ENCODE measurements at places on chromosomes 2 and 18.

DNA sequence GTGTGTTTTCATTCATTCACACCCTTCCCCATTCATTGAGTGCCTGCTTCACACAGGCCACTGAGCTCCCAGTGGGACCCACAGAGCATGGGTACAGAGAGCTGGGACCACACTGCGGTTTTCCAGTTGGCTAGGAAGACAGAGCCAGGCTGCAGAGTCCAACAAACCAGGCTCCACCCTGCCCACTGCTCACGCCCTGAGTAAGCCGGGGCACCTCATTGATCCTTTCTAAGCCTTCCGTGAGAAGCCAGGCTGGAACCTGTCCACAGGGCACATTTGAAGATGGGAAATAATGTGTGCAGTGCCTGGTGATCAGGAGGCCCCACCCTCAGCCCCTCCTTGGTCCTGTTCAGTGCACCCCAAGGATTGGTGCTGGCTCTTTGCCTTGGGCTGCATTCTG lies 13.5 kb downstream of the KCNIP3 start:
- no peak for DNase-seq

- DNase-seq, result no peak
Measured at GRCh38 chr2:233531955-233532354, 34.6 kb downstream of the USP40 start.

- no peak for DNase-seq
Measured at GRCh38 chr2:226902041-226902966, 66.5 kb downstream of the RHBDD1 start.

- DNase-seq, result no peak
Measured at GRCh38 chr2:2660789-2661355, 329.8 kb upstream of the MYT1L start.

DNA sequence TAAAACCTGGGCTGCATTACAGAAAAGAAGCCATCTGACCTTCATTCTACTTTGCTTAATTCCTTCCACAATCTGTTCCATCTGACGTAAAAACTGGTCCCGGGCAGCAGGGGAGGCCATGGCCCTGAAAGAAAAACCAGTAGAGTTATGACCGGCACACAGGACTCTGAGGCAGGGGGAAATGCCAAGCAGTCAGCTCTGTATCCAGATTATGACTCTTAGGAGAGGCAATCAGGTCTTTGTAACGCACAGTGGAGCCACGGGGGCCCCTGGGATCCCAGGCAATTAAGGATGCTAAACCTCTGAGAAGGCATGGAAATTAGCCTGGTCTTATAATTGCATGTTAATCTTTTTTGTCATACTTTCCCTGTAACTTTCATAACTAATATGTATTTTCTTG lies 78.4 kb downstream of the CCDC93 start:
- DNase-seq, result no peak

- DNase-seq, result no peak
Measured at GRCh38 chr2:134796373-134796772, 42.0 kb upstream of the ACMSD start.

DNA sequence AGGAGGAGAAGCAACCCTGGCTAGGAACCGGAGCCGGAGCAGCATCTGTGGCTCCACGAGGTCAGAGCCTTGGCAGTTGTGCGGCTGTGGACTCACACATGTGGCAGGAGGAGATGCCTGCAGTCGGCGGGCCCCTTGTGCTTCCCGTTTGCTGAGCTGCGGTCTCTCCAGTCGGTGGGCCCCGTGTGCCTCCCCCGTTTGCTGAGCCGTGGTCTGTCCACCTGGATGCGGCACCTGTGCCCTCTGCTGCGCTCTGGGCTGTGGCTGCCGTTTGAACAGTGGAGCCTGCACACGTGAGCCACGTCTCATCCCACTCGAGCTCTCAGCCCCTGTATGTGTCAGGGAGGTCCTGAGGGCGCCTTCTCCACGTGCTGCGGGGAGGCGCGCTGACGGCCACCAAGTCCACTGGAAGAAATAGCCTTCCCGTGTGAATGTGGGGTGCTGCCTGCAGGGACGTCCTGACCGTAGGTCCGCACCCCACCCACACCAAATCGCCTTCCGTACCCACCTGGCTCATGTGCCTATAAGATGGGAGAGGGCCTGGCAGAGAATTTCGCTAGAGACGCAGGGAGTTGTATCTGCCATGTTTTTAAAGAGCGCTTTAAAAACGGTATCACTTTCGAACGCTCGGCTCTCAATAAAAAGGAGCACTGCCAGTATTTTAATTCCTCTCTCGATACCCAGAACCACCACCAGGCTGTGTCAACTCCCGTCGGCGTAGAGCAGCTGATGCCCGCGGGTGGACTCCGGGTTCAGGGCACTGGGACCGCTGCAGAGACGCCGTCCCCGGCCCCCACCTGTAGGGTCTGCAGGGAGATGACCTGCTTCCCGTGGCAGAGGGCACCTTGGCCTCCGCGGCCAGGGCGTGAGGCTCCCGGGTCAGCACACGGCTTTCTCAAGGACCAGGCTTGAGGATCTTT lies 117.0 kb downstream of the NFATC1 start:
- DNase-seq, result no peak

DNA sequence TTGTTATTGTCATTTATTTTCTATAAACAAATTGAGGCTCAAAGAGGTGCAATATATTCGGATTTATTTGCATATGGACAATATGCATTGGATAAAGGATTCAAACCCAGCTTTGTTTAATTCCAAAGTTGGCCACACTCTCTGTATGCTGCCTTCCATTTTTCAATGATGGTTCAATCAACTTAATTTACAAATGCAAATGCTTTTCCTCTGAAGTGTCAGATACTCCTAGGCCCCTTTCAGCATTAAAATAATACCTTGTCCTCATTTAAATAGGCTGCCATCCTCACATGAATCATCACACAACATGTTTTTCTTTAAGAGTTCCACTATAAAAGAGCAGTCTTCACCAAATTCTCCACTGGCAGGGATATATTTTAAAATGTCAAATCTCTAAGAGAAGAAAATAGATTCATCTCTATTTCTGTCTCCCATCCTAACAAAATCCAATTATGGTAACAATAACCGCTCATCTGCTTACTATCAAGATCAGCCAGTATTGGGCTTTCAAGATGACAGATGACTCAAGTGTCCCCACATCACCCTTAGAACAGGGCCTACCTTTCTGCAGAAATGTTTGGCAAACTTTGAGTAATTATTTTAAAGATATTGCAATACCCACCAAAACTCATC lies 114.8 kb downstream of the SCG2 start:
- DNase-seq, result no peak

- no peak for DNase-seq
Measured at GRCh38 chr2:128495996-128496547, 177.4 kb upstream of the HS6ST1 start.

DNA sequence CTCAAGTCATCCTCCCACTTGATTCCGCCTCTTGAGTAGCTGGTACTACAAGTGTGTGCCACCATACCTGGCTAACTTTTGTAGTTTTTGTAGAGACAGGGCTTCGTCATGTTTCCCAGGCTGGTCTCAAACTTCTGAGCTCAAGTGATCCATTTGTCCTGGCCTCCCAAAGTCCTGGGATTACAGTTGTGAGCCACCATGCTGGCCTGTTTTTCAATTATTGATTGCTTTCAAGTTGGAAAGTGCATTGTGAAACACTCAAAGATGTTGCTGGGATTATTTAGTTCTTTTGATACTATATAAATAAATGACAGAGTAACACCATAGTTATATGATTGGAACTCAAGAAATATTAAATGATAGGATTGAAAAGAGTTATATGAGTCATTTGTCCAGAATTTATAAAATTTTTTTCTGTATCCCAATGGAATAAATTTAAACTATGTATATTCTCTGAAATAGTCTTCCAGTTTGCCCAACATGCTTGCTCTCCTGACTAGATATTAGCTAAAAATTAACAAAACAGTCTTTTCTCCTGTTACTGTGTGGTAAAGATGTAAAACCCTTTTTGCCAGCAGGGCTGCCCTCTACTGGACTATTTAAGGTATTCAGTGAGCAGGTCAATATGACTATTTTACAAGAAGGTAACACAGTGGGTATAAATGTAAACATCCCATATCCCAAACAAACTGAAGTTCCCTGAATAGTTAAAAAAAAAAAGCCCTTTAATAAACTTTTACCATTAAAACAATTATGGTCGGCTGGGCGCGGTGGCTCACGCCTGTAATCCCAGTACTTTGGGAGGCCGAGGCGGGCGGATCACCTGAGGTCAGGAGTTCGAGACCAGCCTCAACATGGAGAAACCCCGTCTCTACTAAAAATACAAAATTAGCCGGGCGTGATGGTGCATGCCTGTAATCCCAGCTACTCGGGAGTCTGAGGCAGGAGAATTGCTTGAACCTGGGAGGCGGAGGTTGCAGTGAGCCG lies 42.7 kb downstream of the ACSL3 start:
- peak; percentile 8 for DNase-seq

- DNase-seq, result peak; percentile 34
Measured at GRCh38 chr2:122081751-122082150, 326.3 kb downstream of the TSN start.
